Body of pancreas (tissue), 4 donors: ENCODE measurements at places on chromosomes 7 and 10.

DNA sequence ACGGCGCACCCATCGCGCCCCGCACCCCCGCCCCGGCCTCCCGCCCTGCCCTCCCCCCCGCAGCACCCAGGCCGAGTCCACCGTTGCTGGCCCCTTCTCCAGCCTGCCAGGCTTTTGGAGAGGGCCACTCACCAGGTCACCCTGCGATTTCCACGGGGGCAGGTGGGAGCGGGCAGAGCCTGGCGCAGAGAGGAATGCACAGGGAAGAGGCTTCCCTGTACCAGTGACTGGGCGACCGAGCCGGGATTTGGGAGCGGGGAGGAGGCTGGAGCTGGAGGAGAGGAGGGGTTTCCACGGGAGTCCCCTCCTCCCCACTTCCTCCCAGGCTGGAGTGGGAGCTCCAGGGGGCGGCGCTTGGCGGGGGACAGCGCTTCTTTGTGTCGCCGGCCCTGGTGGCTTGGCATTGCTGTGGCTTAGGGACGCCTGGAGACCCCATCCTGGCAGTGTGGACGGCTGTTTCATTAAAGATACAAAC, 19.3 kb downstream of the TCAF1 start:
- peak; percentile 32 for DNase-seq

DNA sequence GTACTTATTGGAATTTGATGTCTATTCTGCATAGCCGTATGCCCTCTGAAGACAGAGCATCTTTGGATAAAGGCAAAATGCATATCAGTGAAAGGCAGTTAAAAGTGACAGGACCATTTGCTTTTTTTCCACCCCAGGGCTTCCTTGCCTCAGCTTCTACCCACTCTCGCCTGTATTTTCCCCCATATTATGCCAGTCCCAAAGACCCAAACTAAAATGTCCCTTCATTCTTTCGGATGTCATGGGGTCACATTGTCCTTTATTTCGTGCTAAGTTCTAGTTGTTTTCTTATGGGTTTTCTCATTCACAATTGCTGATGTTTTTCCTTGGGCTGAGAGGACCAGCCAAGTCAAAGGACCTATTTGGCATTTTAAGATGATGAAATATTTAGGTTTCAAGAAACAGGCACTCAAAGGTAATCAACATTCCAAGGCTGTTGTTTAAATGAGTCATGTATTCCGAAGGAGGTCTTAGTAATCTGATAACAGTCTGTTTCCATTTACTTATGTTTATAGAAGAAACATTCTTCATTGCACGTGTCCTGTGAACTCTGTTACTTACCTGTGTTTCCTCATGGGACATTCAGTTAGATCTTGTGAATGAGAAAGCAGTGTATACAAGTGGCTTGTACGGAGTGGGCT, 74.1 kb downstream of the DNAH11 start:
- no peak for DNase-seq

DNA sequence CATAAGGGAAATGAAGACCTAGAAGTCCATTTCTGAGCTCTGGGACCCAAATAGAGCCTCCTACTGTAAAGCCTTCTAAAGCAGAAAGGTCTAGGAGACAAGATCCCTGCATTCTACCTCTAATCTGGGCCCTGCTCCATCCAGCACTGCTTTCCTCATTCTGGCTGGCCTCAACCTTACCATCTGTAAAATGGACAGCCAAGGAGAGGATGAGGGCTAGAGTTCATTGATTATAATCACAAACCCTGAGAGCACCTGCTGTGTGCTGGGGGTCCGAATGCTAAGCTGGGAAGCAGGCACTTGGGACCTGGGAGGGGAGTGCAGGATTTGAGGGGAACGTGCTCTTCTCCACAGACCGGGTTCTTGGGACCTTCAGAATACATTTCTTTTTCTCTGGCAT, 454.0 kb upstream of the ZMIZ1 start:
- DNase-seq, result no peak

GRCh38 chr7:104408371-104408770, 80.0 kb downstream of the LHFPL3 start:
- no peak for DNase-seq

GRCh38 chr10:124665558-124665957, 78.6 kb downstream of the FAM53B start:
- no peak for DNase-seq

DNA sequence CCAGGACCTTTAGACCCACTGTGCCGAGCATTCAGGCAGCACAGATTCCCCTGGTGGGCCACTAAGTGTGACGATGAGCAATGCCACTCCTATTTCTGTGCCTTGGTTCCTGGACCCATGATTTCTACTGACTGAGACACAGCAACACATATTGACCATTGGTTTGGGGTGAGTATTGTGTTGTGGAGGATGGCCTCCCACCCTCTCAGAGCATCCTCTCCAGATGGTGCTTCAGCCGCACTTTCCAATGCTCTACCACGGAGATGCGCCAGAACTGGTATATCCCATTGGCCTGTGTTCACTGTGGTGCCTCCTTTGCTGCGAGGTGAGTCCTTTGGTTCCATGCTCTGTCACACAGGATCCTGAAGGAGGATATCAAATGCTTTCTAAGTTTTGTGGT, 10.1 kb upstream of the GDF10 start:
- DNase-seq, result no peak

DNA sequence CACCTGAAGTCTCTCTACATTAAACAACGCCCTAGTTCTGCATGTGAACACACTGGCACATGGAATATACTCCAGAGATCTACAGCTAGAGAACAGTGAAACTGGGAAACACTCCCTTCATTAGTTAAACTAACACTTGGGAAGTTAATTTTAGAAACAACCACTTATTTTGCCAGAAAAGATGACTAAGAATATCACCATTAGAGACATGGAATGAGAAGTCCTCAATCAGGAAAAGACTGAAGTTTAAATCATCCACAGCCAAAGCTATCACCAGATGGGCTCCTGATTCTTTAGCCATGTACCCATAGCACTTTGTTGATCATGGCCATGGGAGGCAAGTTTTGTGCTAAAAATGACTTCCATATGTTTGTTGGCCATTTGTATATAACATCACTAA, 719.5 kb downstream of the KCNMA1 start:
- DNase-seq, result no peak
